ENCODE measurements at places on chromosomes 16 and 17. TPM values are rescaled to one million over a fixed set of nuclear protein-coding genes. Genes with fewer than 3 reads are reported as not detected.

DNA sequence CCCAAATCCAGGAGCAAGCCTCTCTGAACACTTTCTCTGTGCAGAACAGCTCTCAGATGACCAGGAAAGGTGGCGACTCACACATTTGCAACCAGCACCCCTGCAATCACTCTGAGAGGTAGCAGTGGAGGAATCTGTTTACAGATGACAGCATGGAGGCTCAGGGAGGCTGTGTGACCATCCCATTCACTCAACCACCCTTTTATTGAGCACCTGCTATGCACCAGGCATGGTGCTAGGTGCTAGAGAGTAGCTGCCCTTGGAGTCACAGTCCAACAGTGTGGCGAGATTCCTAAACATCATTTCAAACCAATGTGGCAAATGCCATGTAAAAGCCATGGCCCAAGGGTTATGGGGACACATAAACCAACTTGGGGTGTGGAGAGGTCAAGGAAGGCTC is 1.5 kb upstream of the ITGB4 start:
- no peak overlapping the region for H3K27ac ChIP-seq
- H3K36me3 ChIP-seq: no peaks in the 10 kb centered on the region
- H3K4me1 ChIP-seq: peaks cover 6% of the 10 kb centered on the region
- H3K4me3 ChIP-seq: no peak overlapping the region

- no peak overlapping the region for H3K4me3 ChIP-seq
- H3K27ac ChIP-seq: peak overlapping the region; percentile 11
- no peak for DNase-seq
- no peaks in the 10 kb centered on the region for H3K4me1 ChIP-seq
Measured at GRCh38 chr16:57645691-57646387, 17.4 kb downstream of the ADGRG1 start.

- H3K36me3 ChIP-seq: no peaks in the 10 kb centered on the region
- no peak overlapping the region for H3K4me3 ChIP-seq
- no peak overlapping the region for H3K27ac ChIP-seq
- DNase-seq: no peak
- no peaks in the 10 kb centered on the region for H3K4me1 ChIP-seq
- no peaks in the 10 kb centered on the region for H3K27me3 ChIP-seq
Measured at GRCh38 chr17:14838567-14838966, 426.6 kb downstream of the PMP22 start.

DNA sequence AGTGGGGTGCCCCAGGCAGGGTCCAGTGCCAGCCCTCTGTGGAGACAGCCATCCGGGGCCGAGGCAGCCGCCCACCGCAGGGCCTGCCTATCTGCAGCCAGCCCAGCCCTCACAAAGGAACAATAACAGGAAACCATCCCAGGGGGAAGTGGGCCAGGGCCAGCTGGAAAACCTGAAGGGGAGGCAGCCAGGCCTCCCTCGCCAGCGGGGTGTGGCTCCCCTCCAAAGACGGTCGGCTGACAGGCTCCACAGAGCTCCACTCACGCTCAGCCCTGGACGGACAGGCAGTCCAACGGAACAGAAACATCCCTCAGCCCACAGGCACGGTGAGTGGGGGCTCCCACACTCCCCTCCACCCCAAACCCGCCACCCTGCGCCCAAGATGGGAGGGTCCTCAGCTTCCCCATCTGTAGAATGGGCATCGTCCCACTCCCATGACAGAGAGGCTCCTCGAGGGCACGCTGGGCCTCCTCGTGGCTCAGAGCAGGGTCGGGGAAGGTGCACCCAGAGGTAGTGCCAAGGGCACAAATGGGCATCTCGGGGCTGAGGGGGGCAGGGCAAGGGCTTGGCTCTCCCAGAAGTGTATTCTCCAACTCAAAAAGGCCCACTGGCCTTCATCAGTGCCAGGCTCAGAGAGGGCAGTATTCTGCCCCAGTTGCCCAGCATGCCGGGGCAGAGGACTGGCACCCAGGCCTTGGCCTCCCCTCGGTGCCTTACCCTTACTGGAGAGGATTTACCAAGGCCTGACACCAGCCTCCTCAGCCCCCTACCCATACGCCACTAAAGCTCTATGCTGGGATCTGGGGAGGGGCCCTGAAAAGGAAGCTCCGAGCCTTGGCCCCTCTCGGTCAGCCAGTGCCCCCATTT is at the start of gene CDH5:
TSS of gene CDH5 (plus strand) at position 259 of the 867 bp plus-strand sequence. CDS start 12,647 bp downstream, outside the sequence.
- DNase-seq: no peak
- peaks cover 11% of the 10 kb centered on the region for H3K4me1 ChIP-seq
- no peaks in the 10 kb centered on the region for H3K36me3 ChIP-seq

DNA sequence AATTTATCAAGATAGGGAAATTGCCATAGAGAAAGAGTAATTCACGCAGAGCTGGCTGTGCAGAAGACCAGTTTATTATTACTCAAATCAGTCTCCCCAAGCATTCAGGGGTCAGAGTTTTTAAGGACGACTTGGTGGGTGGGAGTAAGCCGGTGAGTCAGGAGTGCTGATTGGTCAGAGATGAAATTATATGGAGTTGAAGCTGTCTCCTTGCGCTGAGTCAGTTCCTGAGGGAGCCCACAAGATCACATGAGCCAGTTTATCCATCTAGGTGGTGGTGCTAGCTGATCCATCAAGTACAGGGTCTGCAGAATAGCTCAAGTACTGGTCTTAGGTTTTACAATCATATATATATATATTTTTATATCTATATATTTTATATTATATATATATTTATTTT is 6.0 kb upstream of the AQP8 start:
- H3K4me1 ChIP-seq: no peaks in the 10 kb centered on the region
- no peak overlapping the region for H3K4me3 ChIP-seq
- H3K27me3 ChIP-seq: no peaks in the 10 kb centered on the region
- H3K27ac ChIP-seq: no peak overlapping the region
- H3K36me3 ChIP-seq: no peaks in the 10 kb centered on the region

DNA sequence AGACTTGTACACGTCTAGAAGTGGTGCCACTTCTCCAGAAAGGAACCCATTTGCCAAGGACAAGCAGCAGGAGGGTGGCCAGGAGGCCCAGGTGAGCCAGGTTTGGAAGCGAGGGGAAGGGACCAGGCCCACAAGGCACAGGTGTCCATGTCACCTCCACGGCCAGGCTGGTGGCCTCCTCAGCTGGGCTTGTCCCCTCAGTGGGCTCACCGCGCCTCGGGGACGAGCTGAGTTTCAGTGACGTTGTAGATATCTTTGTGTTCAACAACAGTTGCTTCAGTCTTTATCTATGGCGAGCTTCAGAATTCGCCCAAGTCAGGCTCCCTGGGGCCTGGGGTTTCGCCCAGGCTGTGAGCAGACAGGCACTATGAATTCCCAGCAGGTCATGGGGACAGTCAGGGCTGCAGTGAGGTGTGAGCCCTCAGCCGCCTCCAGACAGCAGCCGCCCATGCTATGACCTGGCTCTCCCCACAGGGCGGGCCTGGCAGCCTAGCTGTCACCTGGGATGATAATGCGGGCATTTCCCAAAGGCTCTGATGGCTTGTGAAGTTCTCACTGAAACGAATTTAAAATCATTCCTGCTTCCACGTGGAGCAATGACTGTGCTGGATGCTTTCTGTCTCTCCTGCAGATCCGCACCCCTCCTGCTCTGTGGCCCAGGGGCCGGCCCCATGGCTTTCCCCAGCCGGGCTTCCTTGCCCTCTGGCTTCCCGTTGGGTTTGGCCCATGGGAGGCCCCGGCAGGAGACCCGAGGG is 89.5 kb downstream of the MRC2 start:
- no peak overlapping the region for H3K27ac ChIP-seq
- no peak for DNase-seq
- no peaks in the 10 kb centered on the region for H3K4me1 ChIP-seq
- no peaks in the 10 kb centered on the region for H3K27me3 ChIP-seq

GRCh38 chr16:60304066-60304465 is 1570.0 kb upstream of the GOT2 start:
- H3K27ac ChIP-seq: no peak overlapping the region
- no peak for DNase-seq
- no peaks in the 10 kb centered on the region for H3K36me3 ChIP-seq
- H3K27me3 ChIP-seq: no peaks in the 10 kb centered on the region

- DNase-seq: no peak
- no peaks in the 10 kb centered on the region for H3K4me1 ChIP-seq
- no peak overlapping the region for H3K27ac ChIP-seq
- H3K36me3 ChIP-seq: no peaks in the 10 kb centered on the region
Measured at GRCh38 chr17:71117466-71117865, 948.1 kb downstream of the KCNJ2 start.

DNA sequence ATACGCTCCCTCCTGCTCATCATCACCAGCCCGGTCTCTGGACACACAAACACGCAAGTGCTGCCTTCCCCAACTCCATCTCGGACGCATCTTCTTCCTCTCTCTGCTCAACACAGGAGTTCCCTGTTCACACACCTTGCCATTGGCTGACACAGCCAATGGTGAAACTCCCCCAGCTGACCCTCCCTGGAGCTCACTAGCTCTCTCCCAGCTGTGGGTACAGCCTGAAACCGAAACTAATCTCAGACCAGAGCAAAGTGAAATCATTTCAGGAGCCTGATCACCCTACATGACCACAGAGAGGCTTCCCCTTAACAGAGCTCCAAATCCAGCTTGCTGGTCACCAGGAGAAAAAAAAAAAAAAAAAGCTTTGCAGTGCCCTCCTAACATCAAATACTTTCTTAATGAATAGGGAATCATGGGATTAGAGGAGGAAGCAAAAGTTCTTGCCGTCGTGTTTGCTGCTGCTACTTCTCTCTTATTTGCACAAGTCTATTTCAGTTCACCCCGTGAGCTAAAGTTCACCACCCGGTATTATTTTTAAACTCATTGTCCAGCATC is 8.3 kb downstream of the CUEDC1 start:
- H3K27me3 ChIP-seq: no peaks in the 10 kb centered on the region
- H3K4me1 ChIP-seq: peaks cover 67% of the 10 kb centered on the region
- no peaks in the 10 kb centered on the region for H3K36me3 ChIP-seq
- peak overlapping the region; percentile 97 for H3K27ac ChIP-seq
- no peak for DNase-seq
- peak overlapping the region; percentile 54 for H3K4me3 ChIP-seq

GRCh38 chr17:76685366-76685765 is 25.4 kb downstream of the MXRA7 start:
- H3K36me3 ChIP-seq: peaks cover 54% of the 10 kb centered on the region
- H3K4me3 ChIP-seq: no peak overlapping the region
- no peaks in the 10 kb centered on the region for H3K27me3 ChIP-seq
- peak overlapping the region; percentile 91 for H3K27ac ChIP-seq
- H3K4me1 ChIP-seq: peaks cover 33% of the 10 kb centered on the region

- peak overlapping the region; percentile 97 for H3K27ac ChIP-seq
- H3K27me3 ChIP-seq: no peaks in the 10 kb centered on the region
- peaks cover 10% of the 10 kb centered on the region for H3K36me3 ChIP-seq
Measured at GRCh38 chr17:68249354-68249765, 1.5 kb downstream of the AMZ2 start.

GRCh38 chr16:9102943-9103342 is 11.5 kb downstream of the HAPSTR1 start:
- no peak overlapping the region for H3K27ac ChIP-seq
- peaks cover 20% of the 10 kb centered on the region for H3K4me1 ChIP-seq
- DNase-seq: no peak
- H3K27me3 ChIP-seq: no peaks in the 10 kb centered on the region

GRCh38 chr17:3888343-3889171 is 4.3 kb downstream of the CAMKK1 start:
- H3K4me3 ChIP-seq: no peak overlapping the region
- H3K27ac ChIP-seq: peak overlapping the region; percentile 85
- peaks cover 18% of the 10 kb centered on the region for H3K36me3 ChIP-seq

DNA sequence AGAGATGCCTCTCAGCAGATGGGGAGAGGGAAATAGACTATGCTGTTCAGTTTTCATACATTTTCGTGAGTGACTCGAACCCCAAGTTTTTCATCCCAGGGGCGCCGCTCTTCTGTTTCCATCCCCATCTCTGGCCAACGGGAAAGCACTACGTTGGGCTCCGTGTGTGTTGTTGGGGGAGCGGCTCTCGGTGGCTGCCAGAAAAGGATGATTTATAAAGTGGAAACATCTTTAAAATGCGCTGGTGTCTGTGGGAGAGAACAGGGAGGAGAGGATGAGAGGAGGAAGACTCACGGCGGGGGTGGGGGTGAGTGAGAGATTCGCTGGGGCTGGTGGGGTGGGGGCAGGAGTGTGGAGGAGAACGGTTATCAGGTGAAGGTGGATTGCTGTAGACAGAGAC is 5.8 kb downstream of the TBX4 start:
- H3K27ac ChIP-seq: no peak overlapping the region
- H3K4me3 ChIP-seq: peak overlapping the region; percentile 56
- no peak for DNase-seq
- peaks cover 5% of the 10 kb centered on the region for H3K4me1 ChIP-seq

GRCh38 chr17:1683459-1683858 is 1.2 kb downstream of the PRPF8 start:
- DNase-seq: no peak
- H3K4me3 ChIP-seq: peak overlapping the region; percentile 90
- H3K27ac ChIP-seq: peak overlapping the region; percentile 83
- H3K4me1 ChIP-seq: no peaks in the 10 kb centered on the region
- H3K36me3 ChIP-seq: peaks cover 50% of the 10 kb centered on the region
- H3K27me3 ChIP-seq: no peaks in the 10 kb centered on the region

GRCh38 chr17:59634632-59635541 is 15.2 kb downstream of the CLTC start:
- peaks cover 42% of the 10 kb centered on the region for H3K4me1 ChIP-seq
- no peak overlapping the region for H3K27ac ChIP-seq
- no peak overlapping the region for H3K4me3 ChIP-seq
- H3K27me3 ChIP-seq: no peaks in the 10 kb centered on the region
- no peak for DNase-seq

DNA sequence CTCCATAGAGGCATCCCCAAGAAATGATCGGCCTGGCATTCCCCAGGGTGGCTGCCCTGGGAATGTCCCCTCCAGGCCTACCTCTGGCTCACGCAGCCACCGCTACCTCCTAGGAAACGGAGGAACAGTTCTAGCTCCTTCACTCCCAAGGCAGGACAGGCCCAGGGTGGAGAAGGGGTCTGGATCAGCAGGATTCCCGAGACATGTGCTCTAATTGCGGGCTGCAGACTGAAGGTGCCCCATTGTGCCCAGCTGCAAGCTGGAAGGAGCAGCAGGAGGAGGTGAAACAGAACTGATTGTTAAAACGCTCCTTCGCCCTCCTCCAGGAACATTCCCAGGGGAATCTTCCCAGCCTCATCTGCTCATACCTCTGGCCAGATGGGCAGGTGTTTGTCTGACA is 40.8 kb downstream of the SCNN1G start:
- no peaks in the 10 kb centered on the region for H3K36me3 ChIP-seq
- H3K4me3 ChIP-seq: no peak overlapping the region
- H3K4me1 ChIP-seq: no peaks in the 10 kb centered on the region
- no peaks in the 10 kb centered on the region for H3K27me3 ChIP-seq
- no peak overlapping the region for H3K27ac ChIP-seq
- no peak for DNase-seq

DNA sequence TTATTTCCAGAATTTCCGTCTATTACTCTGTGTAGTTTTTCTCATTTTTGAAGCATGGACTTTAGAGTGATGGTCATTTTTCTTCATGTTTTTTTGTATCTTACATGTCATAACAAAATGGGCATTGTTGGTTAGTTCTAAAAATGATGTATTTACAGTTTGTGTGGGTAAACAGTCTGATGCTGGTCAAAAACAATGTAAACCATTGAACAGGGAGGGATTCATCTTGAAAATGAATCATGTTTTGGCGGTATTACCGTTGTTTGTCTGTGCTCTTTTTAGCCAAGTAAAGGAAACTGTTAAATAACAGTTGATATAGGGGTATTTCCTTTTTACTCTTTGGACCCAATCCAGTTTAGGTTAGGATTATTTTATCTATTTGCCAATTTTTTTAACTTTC is 315.8 kb downstream of the BCAS3 start:
- H3K4me3 ChIP-seq: no peak overlapping the region
- H3K4me1 ChIP-seq: no peaks in the 10 kb centered on the region
- no peak for DNase-seq

KRTAP3-1 gene
- total RNA-seq: not detected

TAC4 gene
- total RNA-seq: not detected

FOXO3B gene
- 2.0 TPM for total RNA-seq

RNF112 gene
- total RNA-seq: 0.53 TPM

SYNGR3 gene
- total RNA-seq: 0.32 TPM

KRT24 gene
- total RNA-seq: not detected

NPIPB5 gene
- total RNA-seq: 78.3 TPM

PABPN1L gene
- total RNA-seq: not detected

TLCD2 gene
- total RNA-seq: 7.5 TPM

CACNG3 gene
- total RNA-seq: not detected
